ENCODE measurements at places on chromosomes 16 and 17.
A peak's percentile ranks its signal among the peaks of the same experiment; 100 is the strongest.

DNA sequence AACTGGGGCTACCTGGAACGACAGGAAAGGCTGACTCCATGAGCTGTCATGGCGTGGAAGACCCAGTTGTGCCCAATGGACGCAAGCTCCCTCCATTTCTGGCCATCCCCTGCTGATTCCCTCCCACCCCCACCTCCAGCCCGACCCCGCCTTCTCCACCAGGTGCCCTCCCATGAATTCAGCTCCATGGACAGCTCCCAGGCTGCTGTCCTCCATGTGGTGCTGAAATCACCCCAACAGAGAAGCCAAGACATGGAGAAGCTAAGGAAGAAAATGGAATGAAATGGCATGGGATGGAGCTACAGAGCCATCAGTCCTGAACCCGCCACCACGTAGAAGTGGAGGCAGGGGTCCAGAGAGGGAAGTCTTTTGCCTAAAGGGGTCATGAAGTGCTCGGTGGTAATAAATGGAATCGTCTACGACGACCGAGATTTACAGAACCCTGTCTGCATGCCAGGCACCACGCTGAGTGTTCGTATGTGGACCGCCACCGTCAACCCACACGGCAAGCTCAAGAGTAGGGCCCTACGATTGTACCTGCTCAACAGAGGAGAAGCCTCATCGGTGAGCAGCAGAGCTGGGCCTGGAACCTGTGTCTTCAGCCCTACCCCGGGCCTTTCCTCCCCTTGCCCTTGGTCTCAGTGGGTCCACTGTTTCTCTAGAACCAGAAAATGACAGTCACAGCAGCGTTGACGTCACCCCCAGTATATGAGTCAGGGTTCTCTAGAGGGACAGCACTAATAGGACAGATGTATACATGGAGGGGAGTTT is 9.3 kb upstream of the ZC3H18 start:
- peak; percentile 61 for DNase-seq

DNA sequence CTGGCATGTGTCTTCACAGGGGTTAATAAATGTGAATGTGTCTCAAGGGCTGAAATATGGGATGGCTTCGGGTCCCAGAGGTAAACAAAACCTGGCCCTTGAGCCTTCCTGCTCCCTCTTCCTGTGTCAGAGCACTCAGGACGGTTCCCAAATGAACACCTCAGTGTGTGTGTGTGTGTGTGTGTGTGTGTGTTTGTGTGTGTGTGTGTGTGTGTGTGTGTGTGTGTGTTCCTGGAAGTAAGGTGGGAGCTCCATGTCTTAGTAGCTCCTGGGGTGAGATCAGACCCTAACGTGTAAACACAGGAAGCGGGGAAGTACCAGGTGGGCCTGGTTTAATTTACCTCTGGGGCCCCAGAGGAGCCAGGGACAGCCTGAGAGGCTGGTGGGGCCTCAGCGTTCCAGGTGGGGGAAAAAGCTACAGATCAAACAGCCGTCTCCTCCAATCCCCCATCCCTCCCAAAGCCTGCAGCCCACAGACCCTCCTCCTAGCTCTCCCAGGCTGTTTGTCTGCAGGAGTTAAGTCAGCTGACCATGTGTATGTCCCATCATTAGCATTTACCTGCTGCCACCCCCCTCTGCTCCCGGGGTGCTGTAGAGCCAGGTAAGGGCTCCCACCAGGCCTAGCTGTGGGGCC is 6.1 kb downstream of the KIF19 start:
- no peak for DNase-seq

GRCh38 chr17:75269844-75270217 is 1.2 kb downstream of the MIF4GD start:
- DNase-seq = no peak

DNA sequence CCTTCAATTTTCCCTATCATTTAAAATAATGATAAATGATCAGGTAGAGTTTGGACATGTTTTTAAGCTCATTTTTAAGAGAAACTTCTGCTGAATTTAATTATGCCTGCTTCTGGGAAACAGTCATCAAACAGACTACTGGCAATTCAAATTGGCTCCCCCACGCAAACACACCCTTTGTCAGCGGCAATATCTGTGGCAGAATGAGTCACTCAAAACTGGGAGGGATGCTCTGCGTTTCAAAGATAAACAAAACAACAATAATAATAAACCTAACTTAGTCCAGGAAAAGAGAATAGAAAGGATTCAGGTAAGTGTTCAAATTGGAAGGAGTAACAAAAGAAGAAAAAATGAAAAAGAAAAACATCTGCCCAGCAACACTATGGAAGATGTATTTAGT is 108.1 kb upstream of the ERCC4 start:
- DNase-seq = no peak

DNA sequence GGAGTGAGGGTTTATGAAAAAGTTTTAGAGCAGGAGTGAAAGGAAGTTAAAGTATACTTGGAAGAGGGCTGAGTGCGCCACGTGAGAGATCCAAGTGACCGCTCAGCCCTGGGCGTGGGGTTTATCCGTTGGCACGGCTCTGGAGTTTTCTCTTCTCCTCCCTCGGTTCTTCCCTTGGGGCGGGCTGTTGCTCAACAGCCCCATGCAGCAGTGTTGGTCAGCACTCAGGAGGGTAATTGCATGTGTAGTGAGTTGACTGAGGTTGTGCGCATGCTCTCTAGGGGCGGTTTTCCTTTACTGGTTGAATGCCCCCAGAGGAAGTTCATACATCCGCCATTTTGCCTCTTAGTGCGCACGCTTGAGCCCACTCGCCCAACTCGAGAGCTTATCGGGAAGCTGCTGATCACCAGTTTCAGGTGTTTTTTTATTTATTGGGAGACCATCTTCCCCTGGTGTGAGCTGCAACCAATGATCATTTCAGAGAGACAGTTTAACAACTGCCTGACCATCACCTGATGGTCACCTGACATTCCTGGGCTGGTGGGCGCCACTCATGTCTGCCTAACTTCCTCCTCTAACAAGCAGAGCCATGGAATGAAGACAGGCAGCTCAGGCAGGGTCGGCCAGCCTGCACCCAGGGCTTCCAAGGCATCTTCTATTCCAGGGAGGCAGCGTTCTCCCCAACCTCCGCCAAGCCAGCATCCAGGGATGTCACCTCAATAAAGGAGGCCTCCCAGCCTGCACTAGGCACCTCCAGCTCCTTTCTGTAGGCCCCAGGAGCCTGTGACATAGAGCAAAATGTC is 41.3 kb upstream of the DNAH17 start:
- no peak for DNase-seq

GRCh38 chr17:8176998-8177731 is 985 bp upstream of the TMEM107 start:
- DNase-seq = no peak

GRCh38 chr16:1341495-1342420 is 8.3 kb downstream of the BAIAP3 start:
- no peak for DNase-seq

- DNase-seq = no peak
Measured at GRCh38 chr17:8468980-8469379, 33.3 kb downstream of the NDEL1 start.

DNA sequence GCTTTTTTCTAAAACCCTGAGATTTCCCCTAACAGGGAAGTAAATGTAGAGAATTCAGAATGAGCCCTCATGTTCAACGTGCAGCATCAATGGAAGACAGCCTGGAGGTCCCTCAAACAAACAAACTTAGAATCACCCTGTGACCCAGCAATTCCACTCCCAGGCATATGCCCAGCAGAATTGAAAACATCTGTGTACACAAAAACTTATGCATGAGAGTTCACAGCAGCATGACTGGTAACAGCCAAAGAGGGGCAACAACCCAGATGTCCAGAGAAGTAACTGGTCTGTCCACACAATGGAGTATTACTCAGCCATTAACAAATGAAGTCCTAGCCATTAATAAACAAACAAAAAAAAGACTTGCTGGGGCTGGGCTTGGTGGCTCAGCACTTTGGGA is 252.7 kb downstream of the PARN start:
- DNase-seq = no peak

DNA sequence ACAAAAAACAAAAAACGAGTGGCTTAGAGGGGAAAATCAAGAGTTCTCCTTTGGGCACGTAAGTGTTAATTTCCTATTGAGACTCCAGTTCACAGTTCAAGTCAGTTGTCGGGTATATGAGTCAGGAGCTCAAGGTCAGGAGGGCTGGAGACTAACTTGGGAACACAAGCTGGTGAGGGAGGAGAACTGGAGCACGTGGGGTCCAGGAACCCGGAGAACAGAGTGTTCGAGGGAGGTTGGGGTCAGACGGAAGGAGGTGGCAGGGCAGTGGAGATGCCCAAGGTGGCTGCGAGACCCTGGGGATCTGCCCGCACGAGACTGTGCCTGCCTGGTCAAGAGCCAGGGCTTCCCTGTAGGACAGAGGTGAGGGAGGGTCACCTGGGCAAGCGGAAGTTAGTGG is 12.0 kb downstream of the ALDH3A1 start:
- no peak for DNase-seq

- no peak for DNase-seq
Measured at GRCh38 chr17:74491626-74492025, 25.2 kb downstream of the CD300A start.

DNA sequence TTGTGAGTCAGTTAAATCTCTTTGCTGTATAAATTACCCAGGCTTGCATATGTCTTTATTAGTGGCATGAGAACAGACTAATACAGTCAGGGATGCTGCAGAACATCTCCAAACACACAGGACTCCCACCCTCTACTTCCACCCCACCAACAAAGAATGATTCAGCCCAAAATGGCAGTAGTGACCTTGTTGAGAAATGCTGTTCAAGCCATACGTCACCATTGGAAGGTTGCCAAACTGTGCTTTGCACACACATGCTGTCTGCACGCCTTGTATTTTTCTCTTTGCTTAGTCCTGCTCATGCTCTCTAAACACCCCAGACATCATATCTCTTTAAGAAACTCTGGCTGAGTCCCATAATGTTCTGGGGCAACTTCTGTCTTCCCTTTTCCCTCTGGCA is 589.6 kb downstream of the WWOX start:
- DNase-seq = peak; percentile 63
